Amniotic stem cell (primary cell): ENCODE measurements at places on chromosomes 5 and 9.
A peak's percentile ranks its signal among the peaks of the same experiment; 100 is the strongest.

DNA sequence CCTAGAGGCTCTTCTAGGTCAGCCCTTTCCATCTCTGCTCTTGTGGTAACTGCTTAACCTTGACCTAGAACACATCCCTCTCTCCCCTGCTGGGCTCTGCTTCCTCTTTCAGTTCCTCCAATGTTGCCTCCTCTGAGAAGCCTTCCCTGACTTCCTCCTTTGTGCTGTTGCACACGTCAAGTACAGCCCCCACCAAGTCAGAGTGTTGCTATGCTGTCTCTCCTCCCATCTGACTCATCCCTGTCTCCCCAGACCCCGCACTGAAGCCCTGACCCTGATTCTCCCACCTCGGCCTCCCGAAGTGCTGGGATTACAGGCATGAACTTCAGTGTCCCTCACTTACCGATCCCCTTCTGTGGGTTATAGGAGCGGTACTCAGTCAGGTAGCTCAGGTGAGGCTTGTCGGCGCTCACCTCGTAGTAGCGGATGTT lies 10.4 kb upstream of the TRIM14 start:
- DNase-seq = no peak

GRCh38 chr9:11103525-11103924 lies 490.7 kb upstream of the PTPRD start:
- DNase-seq = no peak

DNA sequence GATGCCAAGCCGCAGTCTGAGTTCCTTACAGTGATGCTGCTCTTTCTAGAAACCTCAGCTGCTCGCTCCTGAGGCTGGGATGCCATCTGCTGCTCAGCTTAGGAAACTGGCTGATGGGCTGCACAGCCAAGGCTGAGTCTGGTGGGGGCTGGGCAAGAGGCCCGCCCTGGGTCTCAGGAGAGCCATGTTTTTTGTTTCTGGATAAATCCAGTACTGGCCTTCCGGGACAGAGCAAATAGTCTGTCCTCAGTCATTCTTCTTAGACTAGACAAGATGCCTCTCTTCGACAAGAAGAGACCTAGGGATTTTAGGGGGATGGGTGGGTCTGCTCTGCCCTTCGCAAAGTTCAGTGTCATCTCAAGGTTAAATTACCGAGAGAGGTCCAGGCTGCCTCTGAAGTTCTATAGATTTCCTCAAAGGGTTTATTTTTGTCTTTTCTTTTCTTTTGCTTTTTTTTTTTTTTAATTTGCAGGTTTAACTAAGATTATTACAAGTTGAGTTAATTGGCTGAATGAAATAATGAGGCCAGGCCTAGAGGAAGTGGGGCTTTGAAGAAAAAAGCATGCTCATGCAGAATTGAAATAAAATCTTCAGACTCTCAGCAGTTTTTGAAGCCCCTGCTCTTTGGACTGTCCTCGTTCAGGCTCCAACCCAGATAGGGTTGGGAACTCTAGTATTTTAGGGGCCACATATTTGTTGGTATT lies 30.6 kb upstream of the MATR3 start:
- peak; percentile 83 for DNase-seq

- DNase-seq = no peak
Measured at GRCh38 chr5:32450952-32451351, 6.4 kb upstream of the ZFR start.

DNA sequence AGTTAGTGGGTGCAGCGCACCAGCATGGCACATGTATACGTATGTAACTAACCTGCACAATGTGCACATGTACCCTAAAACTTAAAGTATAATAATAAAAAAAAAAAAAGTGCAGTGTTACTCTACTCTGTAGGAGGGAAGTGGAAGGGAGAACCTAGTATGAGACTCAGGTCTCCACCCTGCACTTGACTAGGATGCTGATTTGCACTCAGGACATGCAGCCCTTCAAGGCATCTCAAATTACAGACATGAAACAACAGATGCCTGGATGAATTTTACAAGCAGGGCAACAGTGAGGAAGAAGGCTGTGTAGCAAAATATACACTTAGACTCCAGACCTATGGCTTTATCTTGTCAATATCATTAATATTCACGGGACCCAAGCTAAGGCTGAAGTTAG lies 16.5 kb downstream of the TRIM32 start:
- no peak for DNase-seq

DNA sequence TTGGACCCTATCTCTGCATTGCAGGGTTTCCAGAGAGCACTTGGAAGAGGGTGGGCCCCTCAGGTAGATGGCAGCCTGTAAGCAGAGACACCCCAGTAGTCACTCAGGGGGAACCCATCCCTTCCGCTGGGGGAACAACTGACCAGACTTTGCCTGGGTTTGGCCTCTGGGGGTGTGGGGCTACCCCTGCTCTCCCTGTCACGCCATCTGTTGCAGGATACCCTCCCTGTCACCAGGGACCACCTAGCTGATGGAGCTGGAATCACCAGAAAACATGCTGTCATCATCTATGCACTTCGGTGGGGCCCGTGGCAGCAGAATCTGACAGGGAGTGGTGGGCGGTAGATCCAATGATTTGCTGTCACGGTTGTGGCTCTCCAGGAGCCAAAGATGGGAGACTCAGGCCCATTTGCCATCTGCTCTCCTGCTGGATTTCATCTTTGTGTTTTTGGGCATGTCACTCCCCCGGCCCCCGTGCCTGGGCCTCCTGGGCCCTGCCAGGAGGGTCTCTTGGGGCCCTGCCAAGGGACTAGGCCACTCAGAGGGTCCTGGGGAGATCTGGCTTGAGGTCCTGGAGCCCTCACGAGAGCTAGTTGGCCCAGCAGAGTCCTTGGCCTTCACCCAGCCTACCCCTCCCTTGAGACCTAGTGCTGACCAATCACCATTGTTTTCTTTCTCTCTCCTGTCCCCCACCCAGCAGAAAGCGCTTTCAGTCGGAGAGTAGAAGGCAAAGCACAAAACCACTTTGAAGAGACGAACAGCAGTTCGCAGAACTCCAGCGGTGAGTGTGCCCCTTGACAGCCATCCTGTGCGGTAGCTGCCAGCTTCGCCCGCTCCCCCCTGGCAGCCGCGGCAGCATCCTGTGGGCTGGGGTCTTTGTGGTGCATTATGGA lies 45.9 kb downstream of the AMBP start:
- no peak for DNase-seq

- DNase-seq = no peak
Measured at GRCh38 chr5:67160272-67160671, 36.3 kb downstream of the CD180 start.

DNA sequence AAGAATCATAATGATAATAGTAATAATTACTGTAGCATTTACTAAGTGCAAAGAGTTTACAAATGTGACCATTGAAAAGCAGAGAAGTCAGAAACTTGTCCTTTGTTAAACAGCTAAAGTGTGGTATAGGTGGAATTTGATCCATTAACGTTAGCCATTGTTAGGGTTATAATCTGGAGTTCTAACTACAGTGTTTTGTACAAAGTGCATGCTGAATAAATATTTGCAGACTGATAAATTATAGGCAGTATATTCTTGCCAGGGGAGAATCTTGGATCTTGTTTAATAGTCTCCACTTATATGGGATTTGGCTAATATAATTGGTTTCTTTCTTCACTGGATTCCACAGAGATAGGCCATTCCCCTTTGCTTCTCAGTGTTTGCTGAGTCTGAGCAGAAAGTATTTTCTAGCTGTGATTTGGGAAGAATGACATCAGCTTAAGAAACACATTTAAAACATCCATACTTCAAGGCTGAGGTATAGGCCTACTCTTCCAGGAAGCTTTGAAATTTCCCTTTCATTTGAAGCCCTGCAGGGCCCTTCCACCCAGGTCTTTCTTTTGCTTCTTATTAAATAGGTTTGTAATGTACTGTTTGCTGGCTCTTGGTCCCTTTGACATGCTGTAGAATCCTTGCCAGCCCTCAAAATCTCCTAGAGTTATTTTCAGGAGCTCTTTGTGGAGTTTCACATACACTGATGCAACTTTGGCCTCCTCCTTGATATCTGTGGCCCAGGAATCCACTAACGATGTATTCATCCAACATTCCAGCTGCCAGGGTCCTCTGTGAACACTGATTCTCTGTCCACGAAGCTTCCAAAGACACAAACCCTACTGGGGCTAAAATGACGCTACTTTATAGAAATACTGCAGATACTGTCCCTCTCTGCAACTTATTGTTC lies 51.4 kb downstream of the ATP10B start:
- no peak for DNase-seq

DNA sequence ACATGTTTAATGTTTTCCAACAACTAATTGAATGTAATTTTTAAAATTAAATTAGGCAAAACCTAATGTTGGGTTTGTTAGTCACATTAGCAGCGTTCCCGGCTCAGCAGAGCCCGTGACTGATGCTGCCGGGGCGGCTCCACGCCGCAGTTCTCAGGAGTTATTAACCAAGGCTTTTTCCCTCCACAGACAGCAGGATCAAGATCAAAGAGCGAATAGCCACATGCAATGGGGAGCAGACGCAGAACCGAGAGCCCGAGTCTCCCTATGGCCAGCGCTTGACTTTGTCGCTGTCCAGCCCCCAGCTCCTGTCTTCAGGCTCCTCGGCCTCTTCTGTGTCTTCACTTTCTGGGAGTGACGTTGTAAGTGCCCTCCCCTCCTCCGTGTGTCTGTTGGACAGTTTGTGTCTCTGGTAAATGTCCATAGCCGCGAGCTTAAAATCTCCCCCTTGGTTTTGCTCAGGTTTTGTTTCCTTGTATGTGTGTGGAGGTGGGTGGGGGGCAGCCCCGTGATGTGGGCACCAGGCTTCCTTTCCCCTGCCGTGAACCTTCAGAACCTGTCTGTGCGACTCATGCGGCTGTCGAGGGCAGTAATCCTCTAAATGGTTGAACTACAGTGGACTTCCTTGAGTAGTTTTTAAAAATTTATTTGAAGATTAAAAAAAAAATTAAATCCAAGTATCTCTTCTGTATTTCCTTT lies 37.1 kb downstream of the TENT4A start:
- no peak for DNase-seq

GRCh38 chr9:38437193-38437823 lies 13.1 kb upstream of the IGFBPL1 start:
- DNase-seq = no peak
